Esophagus squamous epithelium (tissue), 5 donors: ENCODE measurements at places on chromosomes 5 and 9.

GRCh38 chr9:126626127-126626925 lies 12.6 kb downstream of the LMX1B start:
- H3K4me3 ChIP-seq = peak overlapping the region; percentile 9
- H3K4me1 ChIP-seq = peaks cover 18% of the 10 kb centered on the region
- H3K36me3 ChIP-seq = no peaks in the 10 kb centered on the region
- H3K27ac ChIP-seq = no peak overlapping the region

- peaks cover 33% of the 10 kb centered on the region for H3K27me3 ChIP-seq
- no peaks in the 10 kb centered on the region for H3K36me3 ChIP-seq
- no peak for DNase-seq
These were observed 11.9 kb upstream of the LRRC14B start for GRCh38 chr5:179401-179800.

DNA sequence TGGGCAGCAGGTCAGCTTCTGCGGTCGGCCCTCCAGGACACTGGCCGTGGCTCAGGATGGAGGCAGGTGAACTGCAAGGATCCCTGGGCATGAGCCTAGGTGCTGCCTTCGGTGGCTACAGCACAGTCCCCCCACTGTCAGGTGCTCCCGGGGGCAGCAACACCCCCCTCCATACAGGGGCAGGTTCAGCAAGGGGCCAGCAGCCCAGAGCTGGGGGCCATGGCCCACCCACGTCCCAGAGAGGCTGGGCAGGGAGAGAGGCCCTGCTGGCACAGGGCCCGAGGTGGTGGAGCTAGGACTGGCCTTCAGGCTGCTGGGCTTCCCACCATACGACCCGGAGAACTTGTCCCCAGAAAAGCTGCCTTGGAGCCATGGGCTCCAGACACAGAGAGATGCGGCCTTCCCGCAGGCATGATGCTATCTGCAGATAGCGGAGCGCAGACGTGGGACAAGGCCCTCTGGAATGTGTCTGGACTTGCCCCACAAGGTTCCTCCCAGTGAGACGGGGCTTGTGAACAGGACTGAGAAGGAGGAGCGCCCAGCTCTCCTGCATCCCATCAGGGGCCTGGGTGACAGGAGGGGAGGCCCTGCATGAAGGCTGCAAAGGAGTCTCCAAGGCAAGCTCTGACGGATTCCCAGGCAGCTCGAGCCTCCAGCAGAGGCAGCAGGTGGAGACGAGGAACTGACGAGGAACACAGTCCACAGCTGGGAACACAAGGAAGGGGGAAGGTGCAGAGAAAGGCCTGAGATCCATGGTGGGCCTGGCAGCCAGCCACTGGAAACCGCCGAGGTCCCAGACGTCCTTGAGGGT lies 111.1 kb downstream of the VAV2 start:
- H3K27me3 ChIP-seq = no peaks in the 10 kb centered on the region
- no peak for DNase-seq
- no peaks in the 10 kb centered on the region for H3K36me3 ChIP-seq

- no peaks in the 10 kb centered on the region for H3K36me3 ChIP-seq
- no peaks in the 10 kb centered on the region for H3K27me3 ChIP-seq
- peaks cover 5% of the 10 kb centered on the region for H3K4me1 ChIP-seq
- no peak for DNase-seq
- H3K27ac ChIP-seq = peak within 1 kb of the TSS; percentile 34
These were observed at the start of gene SGCD for GRCh38 chr5:156326718-156327259. SGCD (plus strand) TSS chr5:156327164.

GRCh38 chr5:168612996-168613395 lies 33.8 kb upstream of the PANK3 start:
- no peak for DNase-seq
- peak overlapping the region; percentile 36 for H3K27ac ChIP-seq
- H3K4me3 ChIP-seq = no peak overlapping the region
- no peaks in the 10 kb centered on the region for H3K36me3 ChIP-seq
- H3K27me3 ChIP-seq = no peaks in the 10 kb centered on the region
- H3K4me1 ChIP-seq = no peaks in the 10 kb centered on the region

- no peak overlapping the region for H3K4me3 ChIP-seq
- DNase-seq = no peak
- no peaks in the 10 kb centered on the region for H3K27me3 ChIP-seq
- H3K27ac ChIP-seq = no peak overlapping the region
- no peaks in the 10 kb centered on the region for H3K36me3 ChIP-seq
These were observed 10.0 kb downstream of the CMBL start for GRCh38 chr5:10297646-10298204.

- peaks cover 69% of the 10 kb centered on the region for H3K4me1 ChIP-seq
- no peak overlapping the region for H3K4me3 ChIP-seq
- no peaks in the 10 kb centered on the region for H3K27me3 ChIP-seq
- no peak for DNase-seq
These were observed 67.1 kb downstream of the DAB2IP start for GRCh38 chr9:121718501-121718900.

GRCh38 chr5:151212406-151212798 lies 11.5 kb downstream of the CCDC69 start:
- H3K36me3 ChIP-seq = no peaks in the 10 kb centered on the region
- no peaks in the 10 kb centered on the region for H3K27me3 ChIP-seq
- no peak overlapping the region for H3K4me3 ChIP-seq

DNA sequence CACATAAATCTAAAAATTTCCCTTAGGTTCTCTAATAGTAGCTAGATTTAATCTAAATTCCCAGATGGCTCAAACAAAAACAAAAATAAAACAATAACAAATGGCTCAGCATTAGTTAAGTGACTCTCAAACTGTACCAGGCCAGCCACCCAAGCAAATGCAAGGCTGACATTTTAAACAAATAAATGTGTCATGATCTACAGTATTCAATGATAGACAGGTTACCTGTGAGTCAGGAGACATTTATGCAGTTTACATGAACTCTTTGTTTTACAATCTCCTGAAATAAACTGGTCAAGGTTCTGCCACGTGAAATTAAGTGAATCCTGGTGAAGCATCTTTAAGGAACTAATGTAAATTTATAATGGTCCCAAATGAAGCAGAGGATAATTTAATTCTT lies 580.2 kb upstream of the PTPRD start:
- H3K4me1 ChIP-seq = no peaks in the 10 kb centered on the region
- no peak overlapping the region for H3K4me3 ChIP-seq
- DNase-seq = no peak
- no peaks in the 10 kb centered on the region for H3K27me3 ChIP-seq
- H3K27ac ChIP-seq = no peak overlapping the region
- H3K36me3 ChIP-seq = no peaks in the 10 kb centered on the region
